Stimulated activated CD4-positive, alpha-beta T cell treated with anti-CD3 and anti-CD28 coated beads, Interleukin-1b, Interleukin-23, amount 100 ng/mL, for 1 hour (primary cell): ENCODE measurements at places on chromosomes 4 and X.

GRCh38 chr4:40196724-40197281 is at the start of gene RHOH:
Gene RHOH (plus strand): TSS chr4:40197031. CDS start chr4:40243387, 46,356 bp downstream.
- DNase-seq: peak; percentile 38

- no peak for DNase-seq
These were observed 157.6 kb downstream of the GASK1B start for GRCh38 chr4:158015241-158015640.

DNA sequence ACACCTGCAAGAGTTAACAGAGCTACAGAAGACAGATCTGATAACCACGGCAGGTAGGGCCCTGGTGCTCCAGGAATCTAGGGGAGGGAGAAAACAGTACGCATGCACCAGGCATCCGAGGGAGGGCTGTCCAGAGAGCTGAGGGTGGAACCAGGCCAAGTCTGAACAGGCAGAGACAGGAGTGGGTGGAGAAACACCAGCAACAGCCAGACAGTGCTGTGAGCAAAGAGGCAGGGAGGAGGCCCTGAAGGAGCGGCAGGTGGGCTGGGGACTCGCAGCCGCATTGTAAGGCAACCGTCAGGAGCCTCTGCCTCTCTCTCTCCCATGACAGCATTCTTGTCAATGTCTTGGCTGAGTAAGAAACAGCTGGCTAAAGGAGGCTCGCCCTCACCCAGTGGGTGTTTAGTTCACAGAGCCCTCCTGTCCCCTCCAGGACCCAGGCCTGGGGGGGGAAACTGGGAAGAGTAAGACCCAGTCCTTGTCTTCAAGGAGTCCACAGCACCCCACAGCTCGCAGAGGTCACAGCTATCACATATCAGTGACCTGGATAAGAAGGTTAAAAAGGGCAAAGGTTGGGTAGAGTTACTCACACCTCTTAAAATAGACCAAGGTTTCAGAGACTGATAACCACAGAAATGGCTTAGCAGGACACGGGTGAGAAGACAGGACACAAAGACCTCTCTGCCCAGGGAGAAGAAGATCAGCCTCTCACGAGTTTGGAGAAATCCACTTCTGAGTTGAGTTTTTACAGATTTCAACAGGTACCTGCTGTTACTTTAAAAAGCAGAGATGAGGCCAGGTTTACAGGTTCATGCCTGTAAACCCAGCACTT is 10.5 kb downstream of the ACSL1 start:
- no peak for DNase-seq

DNA sequence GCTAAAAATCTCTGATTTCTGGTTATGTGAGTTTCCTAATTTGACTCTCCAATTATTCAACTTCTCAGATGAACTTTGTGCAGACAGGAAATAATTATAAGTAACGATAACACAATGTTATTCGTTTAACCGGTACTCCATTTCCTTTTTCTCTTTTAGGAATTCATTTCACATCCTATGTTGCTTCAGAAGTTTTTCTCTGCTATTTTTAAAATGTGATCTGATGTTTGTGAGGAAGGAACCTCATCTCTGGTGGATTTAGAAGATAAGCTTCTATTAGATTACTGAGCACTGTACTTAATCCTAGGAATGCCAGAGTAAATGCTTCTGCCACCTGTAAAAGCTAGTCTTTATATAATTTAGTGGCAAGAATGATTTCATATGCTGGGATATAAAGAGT is 116.0 kb upstream of the ETNPPL start:
- no peak for DNase-seq

- no peak for DNase-seq
These were observed 171.5 kb downstream of the CFAP299 start for GRCh38 chr4:80507077-80507476.

DNA sequence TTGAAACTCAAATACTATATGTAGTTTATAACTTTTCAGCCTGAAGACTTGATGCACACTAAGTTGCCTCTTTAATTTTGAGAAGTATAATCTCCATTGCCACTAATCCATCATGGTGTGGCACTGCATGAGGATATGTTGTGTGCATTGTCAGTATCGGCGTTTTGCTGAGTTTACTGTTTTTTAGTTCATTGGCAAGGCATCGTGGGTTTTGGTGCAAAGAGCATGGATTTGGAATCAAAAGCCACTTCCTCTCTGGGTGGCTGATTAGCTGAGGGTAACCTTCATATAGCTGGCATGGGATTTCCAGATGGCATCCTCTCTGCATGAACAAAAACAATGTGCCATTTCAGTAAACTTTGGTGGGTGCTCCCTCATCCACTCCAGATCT is 38.7 kb downstream of the FHL1 start:
- no peak for DNase-seq

DNA sequence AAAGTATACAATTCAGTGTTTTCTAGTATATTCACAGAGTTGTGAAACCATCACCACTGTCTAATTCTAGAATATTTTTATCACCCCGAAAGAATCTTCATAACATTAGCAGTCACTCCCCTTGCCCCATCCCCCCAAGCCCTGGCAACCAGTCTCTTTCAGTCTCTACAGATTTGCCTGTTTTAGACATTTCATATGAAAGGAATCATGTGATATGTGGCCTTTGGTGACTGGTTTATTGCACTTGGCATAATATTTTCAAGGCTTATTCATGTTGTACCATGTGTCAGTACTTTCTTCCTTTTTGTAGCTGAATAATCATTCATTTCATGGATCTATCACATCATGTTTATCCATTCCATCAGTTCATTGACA is 371.7 kb downstream of the AFF2 start:
- no peak for DNase-seq

GRCh38 chr4:96833831-96834230 is 993.9 kb downstream of the PDHA2 start:
- no peak for DNase-seq

DNA sequence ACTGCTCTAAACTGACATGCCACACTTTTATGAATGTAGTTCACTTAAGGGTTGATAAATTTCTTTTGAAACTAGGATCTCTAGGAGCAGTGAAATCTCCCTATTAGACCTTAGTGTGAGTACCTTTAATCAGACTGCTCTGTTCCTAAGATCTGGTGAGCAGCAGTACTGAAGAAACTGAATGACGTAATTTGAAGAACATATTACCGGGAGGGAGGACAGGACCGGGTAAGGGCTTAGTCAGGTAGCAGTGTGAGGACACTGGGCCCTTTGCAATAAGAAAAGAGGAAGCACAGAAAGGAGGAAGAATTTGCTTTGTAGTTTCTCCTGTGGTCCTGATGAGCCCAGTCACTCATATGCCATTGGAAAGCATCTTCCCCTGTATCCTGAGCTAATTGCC is 255.2 kb downstream of the THOC2 start:
- DNase-seq: no peak

GRCh38 chr4:13543032-13543838 is 1.1 kb downstream of the NKX3-2 start:
- no peak for DNase-seq

GRCh38 chr4:73944061-73944875 is 37.6 kb downstream of the PF4 start:
- no peak for DNase-seq

- no peak for DNase-seq
These were observed 46.6 kb upstream of the HS6ST2 start for GRCh38 chrX:133005042-133005441.

DNA sequence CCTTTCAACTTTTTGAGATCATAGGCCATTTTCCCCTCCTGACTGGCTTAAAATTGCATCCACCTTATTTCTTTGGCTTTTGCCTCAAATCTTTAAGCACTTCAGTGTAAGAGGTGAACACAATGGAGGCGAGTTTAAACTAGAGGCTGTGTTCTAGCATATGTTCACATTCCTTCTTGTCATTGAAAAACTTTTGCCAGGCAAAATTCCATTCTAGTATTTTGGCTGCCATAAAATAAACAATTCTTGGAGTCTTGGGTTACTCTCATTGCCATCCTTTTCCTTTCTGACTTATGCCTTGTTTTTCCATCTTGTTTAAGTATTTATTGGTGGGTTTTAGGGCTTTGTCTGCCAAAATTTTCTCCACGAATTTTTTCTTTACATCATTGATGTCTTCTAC is 137.3 kb upstream of the ANXA10 start:
- no peak for DNase-seq

GRCh38 chr4:166091146-166091545 is 218.1 kb downstream of the TLL1 start:
- DNase-seq: no peak

DNA sequence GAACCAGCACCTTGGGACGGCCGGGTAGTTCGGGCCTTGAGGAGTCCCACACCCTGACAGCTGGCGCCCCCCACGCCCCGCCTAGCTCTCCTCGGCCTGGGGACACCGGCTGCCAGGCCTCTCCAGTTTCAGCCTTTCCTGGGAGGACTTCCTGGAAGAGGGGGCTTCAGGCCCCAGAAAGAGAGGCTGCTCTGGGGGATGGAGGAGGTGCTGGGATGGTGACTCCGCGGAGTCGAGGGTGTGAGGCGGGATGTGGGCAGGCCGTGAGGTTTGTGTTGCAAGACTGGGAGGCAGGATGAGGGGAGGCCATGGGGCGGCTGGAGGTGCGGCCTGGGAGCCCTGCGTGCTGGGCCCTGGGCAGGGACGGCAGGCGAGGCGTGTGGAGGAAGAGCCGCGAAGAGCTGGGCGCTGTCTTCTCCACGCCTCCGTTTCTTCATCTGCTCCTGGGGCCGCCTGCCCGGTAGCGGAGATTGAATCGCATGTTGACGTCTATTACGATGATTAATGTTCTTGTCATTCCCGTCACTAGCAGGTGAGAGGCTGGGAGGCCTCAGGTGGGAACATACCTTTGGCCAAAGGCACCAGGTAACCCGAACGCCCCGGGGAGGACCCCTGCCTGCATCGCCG is 918 bp upstream of the FGFRL1 start:
- peak; percentile 21 for DNase-seq

- no peak for DNase-seq
These were observed 65.6 kb downstream of the CDKL5 start for GRCh38 chrX:18490806-18491555.

DNA sequence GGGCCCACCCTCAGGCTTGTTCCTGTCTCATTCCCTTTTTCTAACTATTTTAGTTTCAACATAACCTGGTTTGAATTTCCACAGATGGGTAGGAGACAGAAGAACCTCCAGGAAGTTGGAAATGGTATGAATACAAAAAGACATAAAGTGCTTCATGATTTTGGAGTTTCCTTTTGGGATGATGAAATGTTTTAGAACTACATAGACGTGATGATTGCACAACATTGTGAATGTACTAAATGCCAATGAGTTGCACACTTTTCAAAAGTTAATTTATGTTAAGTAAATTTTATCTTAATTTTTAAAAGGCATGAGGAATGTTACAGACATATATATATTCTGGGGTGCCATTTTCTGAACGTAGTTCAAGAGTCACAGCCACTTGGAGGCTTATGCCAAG is 41.1 kb upstream of the IBSP start:
- no peak for DNase-seq

DNA sequence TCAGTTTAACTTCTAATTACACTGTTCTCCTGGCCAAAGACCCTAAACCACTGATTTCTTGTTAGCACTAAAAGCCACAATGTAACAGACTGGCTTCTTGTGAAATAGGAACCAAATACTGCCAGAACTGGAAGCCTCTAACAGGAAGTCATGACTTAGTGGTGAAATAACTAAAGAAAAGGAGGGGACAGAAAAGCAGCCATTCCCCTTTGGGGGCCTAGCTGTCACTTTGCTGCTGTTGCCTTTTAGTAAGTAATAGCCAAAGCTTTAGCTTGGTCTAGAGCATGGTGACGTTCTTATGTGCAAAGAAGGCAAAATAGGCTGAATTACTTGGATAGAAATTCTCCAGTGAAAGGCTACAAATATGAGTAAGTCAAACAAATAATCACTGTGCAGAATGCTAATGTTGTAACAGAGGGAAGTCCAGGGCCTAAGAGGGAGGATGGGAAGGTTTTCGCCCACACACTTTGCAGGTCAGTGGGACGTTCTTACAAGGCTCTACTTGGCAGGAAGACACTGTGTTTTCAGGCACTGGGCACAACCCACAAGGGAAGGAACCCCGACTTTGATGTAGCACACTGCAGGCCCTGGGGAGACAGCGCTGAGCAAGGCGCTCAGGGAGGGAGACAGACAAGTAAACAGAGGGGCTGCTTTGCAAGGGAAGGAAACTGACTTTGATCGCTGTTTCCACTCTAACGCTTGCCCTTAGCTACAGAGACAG is 16.7 kb downstream of the GAB3 start:
- no peak for DNase-seq

GRCh38 chrX:24494647-24495075 is 29.6 kb downstream of the PDK3 start:
- DNase-seq: no peak

- no peak for DNase-seq
These were observed 257.7 kb downstream of the RAPGEF2 start for GRCh38 chr4:159360549-159360948.

DNA sequence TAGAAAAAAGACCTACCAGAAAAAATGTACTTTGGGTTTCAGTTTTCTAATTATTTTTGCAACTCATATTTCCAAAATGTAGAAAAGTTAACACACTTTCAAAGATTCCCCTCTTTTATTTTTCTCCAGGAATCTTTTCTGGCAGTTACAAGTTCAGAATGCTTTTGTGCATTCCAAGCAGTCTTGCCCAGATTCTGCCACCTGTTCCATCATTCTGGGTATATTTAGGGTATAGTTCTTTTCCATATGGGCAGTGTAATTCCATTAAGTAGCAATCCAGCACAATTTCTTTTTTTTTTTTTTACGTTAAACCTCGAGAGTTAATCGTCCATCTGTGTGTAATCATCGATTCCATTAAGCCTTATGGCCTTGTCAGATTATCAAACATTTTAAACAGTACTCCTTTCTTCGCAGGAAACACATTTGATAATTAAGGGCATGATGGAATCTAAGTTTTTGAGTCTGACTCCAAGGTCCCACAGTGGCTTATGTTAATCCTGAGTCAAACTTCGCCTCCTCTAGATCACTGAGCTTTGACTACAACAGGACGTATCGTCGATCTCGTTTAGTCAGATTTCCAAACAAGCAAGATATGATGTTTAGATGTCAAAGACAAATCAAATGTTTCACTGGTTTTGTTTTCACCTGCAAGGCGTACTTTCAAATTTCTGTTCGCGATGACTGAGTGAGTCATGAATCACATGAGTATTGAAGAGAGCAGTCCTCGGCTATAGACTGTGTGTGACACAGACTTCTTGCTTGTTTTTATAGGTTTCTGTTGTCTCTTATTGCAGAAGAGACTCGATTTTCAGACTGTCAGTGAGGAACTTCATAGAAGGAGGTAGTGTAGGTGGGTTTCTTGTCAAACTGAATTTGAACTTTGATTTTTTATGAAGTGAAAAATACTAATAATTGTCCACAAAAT is 118.9 kb upstream of the GK2 start:
- DNase-seq: no peak

- DNase-seq: no peak
These were observed 22.5 kb upstream of the CT55 start for GRCh38 chrX:135193740-135194139.
